Gastrocnemius medialis (tissue), 4 donors: ENCODE measurements at places on chromosomes 11 and 22. TPM values are rescaled to one million over a fixed set of nuclear protein-coding genes. Genes with fewer than 3 reads are reported as not detected.

- no peak overlapping the region for H3K27ac ChIP-seq
- no peaks in the 10 kb centered on the region for H3K27me3 ChIP-seq
- no peaks in the 10 kb centered on the region for H3K36me3 ChIP-seq
- no peaks in the 10 kb centered on the region for H3K4me1 ChIP-seq
These were observed 74.3 kb upstream of the ARHGAP42 start for GRCh38 chr11:100612766-100613165.

HBB gene
- total RNA-seq, result 21.1 TPM

MMP3 gene
- total RNA-seq, result 79.2 TPM

GRCh38 chr22:22357024-22357883 is 112.7 kb downstream of the VPREB1 start:
- peak; percentile 35 for DNase-seq
- H3K36me3 ChIP-seq, result no peaks in the 10 kb centered on the region
- H3K27ac ChIP-seq, result no peak overlapping the region
- no peaks in the 10 kb centered on the region for H3K4me1 ChIP-seq
- H3K27me3 ChIP-seq, result peaks cover 5% of the 10 kb centered on the region

SHISA8 gene
- total RNA-seq, result not detected

GRCh38 chr22:49770547-49771265 is 57.0 kb downstream of the BRD1 start:
- H3K4me3 ChIP-seq, result no peak overlapping the region
- no peak for DNase-seq
- H3K36me3 ChIP-seq, result no peaks in the 10 kb centered on the region
- no peaks in the 10 kb centered on the region for H3K4me1 ChIP-seq

MPZL2 gene
- 4.2 TPM for total RNA-seq

DNA sequence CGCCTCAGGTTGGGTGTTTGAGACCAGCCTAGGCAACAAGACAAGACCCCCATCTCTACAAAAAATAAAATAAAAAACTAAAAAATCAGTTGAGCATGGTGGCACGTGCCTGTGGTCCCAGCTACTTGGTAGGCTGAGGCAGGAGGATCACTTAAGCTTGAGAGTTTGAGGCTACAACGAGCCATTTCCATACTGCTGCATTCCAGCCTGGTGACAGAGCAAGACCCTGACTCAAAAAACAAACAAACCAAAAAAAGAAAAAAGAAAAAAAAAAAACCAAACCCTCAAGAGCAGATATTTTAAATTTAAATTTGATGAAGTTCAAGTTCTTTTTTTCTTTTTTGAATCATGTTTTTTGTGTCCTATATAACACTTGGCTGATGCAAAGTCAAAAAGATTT is 7.2 kb upstream of the CCDC83 start:
- H3K36me3 ChIP-seq, result no peaks in the 10 kb centered on the region
- no peaks in the 10 kb centered on the region for H3K27me3 ChIP-seq
- no peak overlapping the region for H3K27ac ChIP-seq

DNA sequence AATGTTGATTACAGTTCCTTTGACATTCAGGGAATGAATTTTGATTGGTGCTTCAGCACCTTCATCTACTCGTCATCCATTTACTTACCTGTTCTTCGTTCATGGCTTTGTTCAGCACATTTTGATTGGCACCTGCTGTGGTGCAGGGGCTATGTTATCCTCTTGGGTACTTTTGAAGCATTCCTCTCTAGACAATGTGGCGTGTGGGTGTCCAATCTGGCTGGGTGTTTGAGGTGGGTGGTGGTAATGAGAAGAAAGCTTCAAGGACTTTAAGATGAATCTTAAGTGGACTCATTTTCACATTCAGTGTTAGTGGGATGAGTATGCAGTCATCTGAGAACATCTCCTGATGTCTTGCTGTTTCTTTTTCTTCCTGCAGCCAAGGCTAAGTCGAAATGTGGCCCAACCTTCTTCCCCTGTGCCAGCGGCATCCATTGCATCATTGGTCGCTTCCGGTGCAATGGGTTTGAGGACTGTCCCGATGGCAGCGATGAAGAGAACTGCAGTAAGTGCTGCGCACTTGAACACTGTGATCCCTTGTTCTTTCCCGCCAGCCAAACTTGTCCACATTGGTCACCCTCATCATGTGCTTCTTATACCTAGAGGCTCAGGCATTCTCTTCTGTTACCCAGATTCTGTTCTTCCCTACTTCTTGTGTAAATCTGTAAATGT is 137.5 kb downstream of the LDLRAD3 start:
- H3K4me1 ChIP-seq, result no peaks in the 10 kb centered on the region
- H3K27ac ChIP-seq, result no peak overlapping the region
- H3K4me3 ChIP-seq, result no peak overlapping the region
- H3K27me3 ChIP-seq, result no peaks in the 10 kb centered on the region
- H3K36me3 ChIP-seq, result peaks cover 6% of the 10 kb centered on the region

SHISAL1 gene
- not detected for total RNA-seq

OR51E2 gene
- not detected for total RNA-seq

PRG3 gene
- total RNA-seq, result not detected

GRCh38 chr11:57497303-57498247 is 17.9 kb downstream of the SLC43A1 start:
- H3K4me1 ChIP-seq, result peaks cover 50% of the 10 kb centered on the region
- no peaks in the 10 kb centered on the region for H3K36me3 ChIP-seq
- DNase-seq, result no peak
- H3K4me3 ChIP-seq, result no peak overlapping the region
